ENCODE measurements at places on chromosomes 13 and 19.

DNA sequence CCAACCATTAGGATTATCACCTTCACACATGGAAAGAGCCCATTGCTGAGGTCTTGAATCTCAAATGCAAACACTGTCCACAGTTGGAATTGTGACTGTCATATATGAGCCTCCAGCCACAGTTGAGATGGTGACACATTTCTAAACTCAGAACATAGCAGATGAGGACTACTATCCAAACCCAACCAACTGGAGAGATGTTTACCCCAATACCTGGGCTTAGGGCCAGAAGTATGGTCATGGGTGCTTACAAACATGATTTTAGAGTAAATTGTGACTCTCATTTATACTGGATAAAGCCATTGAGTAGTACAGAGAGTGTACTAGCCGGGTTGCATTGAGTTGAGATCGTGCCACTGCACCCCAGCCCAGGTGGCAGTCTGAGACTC, 14.0 kb upstream of the ZNF681 start:
- DNase-seq: no peak

- DNase-seq: no peak
Measured at GRCh38 chr13:34419025-34419424, 523.0 kb upstream of the NBEA start.

DNA sequence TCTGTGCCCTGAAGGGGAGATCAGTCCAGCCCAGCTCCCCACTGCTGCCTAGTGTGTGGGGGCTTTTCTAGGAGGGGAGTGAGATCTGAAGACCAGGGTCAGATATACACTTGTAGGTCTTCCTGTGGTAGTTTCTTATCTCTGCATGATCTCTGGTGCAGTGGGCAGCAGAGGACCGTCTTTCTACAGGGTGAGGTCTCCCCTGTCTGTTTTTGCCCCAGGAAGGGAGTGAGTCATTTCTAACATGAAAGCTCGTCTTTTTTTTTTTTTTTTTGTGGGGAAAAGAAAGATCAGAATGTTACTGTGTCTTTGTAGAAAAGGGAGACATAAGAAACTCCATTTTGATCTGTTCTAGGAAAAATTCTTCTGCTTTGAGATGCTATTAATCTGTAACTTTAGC, 8.8 kb upstream of the ZNF808 start:
- DNase-seq: no peak

DNA sequence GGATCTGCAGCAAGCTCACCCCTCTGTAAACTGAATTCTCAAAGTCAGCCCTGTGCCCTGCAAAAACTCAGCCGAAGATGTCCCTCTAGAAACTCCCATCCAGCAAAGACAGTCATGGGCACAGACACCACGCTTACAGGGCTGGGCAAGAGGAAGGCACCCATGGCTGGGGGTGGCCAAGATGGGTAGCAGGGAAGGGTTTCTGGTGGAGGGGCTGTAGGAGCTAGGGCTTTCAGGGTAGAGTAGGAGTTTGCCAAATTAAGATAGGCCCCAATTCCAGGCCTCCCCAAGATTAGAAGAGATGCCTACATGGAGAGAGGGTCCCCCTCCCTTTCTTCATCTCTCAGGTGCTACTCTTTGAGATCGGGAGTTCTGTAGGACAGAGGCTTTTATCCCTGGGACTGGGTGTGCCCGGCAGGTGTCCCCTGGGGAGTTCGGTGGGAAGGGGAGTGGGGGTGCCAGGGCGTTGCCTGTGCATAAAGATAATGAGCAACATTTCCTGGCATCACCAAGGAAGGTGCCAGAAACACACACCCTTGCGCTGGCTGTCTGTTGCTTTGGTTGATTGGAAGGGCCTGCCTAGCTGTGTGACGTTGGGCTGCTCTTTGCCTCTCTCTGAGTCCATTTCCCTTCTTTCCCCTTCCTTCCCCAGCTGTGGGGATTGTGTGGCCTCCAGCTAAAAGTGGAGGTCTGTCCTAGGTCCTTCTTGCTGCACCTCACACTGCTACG, 9.4 kb downstream of the NRTN start:
- no peak for DNase-seq

DNA sequence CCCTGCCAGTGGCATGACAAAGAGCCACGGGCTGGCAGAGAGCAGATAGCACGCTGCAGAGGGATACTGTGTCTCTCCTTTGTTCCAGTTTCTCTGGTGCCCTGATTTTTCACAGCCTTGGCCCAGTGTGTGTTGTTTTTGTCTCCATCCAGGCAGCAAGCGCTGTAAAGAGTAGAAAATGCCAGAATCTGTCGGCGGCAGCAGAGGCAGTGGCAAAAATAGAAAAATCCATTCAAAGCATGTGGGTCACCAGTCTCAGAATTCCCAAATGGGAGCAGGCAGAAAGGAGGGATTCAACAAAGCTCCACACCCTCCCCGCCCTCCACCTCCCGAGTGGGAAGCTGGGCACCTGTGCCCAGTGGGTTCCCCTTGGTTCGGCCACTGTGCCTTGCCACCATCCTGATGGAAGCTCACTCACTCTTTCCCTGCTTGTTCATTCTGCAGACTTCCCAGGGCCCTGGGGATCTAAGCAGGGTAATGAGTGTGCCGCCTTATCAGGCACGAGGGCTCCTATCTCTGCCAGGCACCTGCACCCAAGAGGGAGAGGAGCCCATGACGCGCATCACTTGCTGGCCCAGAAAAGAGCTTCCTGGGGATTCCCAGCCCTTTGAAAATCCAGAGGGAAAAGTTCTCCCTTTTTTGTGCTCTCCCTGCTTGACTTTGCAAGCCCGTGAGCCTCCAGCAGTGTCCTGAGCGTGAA, 416.9 kb downstream of the IRS2 start:
- DNase-seq: no peak

Measured in stimulated activated CD8-positive, alpha-beta memory T cell treated with anti-CD3 and anti-CD28 coated beads, Interleukin-4, amount 100 ng/mL, for 4 hours (primary cell).